ENCODE measurements at places on chromosomes 16 and 17.

GRCh38 chr17:32801193-32801592 lies 75.7 kb downstream of the MYO1D start:
- no peak for DNase-seq

DNA sequence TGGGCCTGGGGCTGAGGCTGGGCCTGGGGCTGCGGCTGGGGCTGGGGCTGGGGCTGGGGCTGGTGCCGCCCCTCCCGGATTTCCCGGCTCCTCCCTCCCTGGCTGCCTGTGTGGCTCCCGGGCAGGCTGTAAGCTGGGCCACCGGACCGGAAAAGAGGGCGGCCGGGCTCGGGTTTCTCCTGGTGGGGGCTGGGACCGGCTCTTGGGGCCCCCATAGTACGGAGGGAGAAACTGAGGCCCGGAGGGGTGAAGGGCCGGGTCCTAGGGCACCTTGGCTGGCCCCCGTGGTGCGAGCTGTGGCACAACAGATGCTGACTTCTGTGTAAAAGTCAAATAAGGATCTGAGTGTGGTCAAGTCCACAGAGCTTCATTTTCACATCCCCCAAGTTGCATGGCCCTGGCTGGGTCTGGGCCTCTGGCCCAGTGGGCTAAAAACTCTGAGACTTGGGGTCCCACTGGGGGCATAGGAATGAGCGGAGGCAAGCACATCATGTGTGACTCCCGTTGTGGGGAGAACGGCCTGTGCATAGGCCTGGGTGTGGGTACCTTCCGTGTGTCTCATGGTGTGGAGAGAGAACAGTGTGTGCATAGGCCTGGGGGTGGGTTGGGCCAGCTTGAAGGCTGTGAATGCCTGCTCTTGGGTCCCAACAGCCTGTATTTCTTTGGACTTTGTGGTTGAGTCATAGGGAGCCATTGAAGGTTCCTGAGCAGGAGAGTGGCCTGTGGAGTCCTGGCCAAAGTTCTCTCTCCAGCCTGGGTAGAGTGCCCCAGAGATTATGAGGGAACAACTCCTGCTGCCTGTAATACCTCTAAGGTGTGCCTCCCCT lies 123.9 kb upstream of the CIBAR2 start:
- DNase-seq: peak; percentile 69

- DNase-seq: no peak
These were observed 15.4 kb upstream of the HSBP1 start for GRCh38 chr16:83792391-83792790.

- DNase-seq: no peak
These were observed 1.4 kb downstream of the SLC4A1 start for GRCh38 chr17:44266402-44267164.

DNA sequence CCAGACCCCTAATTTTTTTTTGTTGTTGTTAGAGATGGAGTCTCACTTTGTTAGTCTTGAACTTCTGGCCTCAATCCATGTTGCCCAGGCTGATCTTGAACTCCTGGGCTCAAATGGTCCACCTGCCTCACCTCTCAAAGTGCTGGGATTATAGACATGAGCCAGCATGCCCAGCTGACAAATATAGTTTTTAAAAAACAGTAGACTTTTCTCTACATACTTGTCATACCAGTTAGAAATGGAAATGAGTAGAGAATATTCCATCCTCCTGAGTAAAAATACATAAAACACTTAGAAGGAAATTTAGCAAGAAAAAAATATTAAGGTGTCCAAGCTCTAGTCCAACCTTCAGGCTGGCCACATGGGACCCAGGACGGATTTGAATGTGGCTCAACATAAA lies 21.4 kb downstream of the C16orf78 start:
- no peak for DNase-seq

DNA sequence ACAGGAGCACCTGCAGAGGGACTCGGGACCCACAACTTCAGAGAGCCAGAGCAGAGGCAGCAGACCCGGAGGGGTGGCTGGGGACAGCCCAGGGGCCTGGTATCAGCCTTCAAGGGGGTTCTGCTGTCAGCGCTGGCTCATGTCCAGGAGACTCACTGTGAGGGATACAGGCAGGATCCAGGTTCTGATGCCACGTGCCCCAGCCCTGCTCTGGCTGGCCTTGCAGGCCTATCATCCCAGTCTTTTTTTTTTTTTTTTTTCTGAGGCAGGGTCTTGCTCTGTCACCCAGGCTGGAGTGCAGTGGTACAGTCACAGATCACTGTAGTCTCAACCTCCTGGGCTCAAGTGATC lies 9.0 kb upstream of the MTSS2 start:
- DNase-seq: no peak
